ENCODE measurements at places on chromosomes 3 and 15. TPM values are rescaled to one million over a fixed set of nuclear protein-coding genes. Genes with fewer than 3 reads are reported as not detected.

Gene ATP2C1
- 44.6 TPM for total RNA-seq

Gene SPINK8
- not detected for total RNA-seq

Gene UBP1
- 46.1 TPM for total RNA-seq

Gene IL5RA
- total RNA-seq, result not detected

Gene GOLGA8S
- not detected for total RNA-seq

Gene SORD
- total RNA-seq, result 33.2 TPM

Gene HTR3E
- total RNA-seq, result not detected

Gene STXBP5L
- total RNA-seq, result not detected

Gene IL1RAP
- 50.5 TPM for total RNA-seq

Gene MESP1
- total RNA-seq, result 0.78 TPM

Gene TMEM207
- not detected for total RNA-seq

Gene KCNH8
- total RNA-seq, result not detected

Gene EBLN2
- 1.0 TPM for total RNA-seq

Gene IL16
- total RNA-seq, result not detected
